Stimulated activated CD4-positive, alpha-beta T cell treated with anti-CD3 and anti-CD28 coated beads, Interleukin-4, amount 100 ng/mL, for 4 hours (primary cell): ENCODE measurements at places on chromosomes 7 and 10.

- no peak for DNase-seq
These were observed 2.1 kb downstream of the KIF5B start for GRCh38 chr10:32054094-32054493.

DNA sequence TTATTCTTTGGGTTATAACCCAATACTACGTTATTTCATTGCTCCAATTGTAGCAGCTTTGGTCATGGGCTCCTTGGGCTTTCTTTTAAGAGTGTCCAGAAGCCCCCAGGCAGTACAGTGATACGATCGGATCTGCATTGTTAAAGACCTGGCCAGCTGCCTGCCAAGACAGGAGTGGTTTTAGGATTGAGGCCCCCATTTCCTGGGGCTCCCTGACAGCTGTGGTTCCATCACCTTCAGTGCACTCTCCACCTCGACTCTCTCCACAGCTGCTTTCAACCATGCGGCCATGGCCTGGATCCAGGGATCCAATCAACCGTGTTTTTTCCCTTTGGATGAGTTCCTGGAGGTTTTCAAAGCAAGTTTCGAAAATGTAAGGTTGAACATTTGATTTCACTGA is 123.4 kb upstream of the BTBD16 start:
- no peak for DNase-seq

DNA sequence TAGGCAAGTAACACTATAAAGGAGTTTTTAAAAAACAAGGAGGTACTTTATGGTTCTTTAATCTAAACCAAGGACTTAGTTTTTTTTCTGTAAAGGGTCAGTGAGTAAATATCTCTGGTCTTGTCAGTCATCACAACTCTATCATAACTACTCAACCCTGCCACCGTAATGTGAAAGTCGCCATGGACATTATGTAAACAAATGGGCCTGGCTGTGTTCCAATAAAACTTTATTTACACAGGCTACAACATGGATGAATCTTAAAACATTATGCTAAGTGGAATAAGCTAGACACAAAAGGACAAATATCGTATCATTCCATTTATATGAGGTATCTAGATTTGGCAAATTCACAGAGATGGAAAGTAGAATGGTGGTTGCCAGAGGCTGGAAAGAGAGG is 60.8 kb upstream of the SP4 start:
- no peak for DNase-seq

DNA sequence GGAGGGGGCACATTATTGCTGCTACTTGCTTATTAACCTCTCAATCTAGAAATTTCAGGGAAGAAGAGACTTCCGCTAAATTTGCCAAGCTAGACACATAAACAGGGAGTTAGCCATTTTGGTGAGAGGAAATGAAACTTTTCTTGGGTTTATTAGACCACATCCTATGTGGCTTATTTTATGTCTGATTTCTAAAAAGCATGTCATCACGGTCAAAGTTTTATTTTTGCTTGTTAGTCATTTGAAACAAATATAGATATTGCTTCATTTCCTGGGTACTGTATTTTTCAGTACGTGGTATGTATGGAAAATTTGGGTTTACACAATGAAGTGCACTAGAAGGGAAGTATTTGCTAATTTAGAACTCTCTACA is 144.1 kb downstream of the TCF7L2 start:
- no peak for DNase-seq

DNA sequence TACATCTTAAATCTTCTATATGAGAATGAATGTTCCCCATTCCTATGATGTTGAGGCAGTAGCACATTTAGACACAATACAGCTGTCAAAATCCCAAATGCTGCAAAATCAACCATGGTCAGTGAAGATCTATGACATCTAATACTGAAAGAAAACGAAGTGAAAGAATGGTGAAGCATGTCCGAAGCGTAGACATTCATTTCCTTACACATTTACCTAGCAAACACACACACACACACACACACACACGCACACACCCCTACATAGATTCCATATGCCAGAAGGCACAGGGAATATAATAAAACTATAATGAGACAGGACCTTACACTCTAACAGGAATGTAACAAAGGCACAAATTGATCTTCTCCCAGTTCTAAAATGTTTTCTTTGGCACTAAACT is 32.5 kb downstream of the CCDC6 start:
- DNase-seq = no peak

DNA sequence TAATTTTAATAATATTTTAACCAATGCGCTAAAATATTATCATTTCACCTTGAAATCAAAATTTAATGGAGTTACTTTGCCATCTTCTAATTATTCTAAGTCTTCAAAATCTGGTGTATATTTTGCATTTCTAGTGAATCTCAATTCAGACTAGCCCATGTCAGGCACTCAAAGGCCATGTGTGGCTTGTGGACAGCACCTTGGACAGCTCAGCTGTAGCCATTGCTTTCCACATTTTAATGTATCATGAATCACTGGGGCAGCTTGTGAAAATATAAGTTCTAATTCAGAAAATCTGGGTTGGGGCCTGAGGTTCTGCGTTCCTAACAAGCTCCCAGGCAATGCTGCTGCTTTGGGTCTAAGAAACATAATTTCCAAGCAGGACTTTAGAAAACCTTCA is 57.2 kb downstream of the MGAM2 start:
- no peak for DNase-seq
